ENCODE measurements at places on chromosomes 6 and 20.

DNA sequence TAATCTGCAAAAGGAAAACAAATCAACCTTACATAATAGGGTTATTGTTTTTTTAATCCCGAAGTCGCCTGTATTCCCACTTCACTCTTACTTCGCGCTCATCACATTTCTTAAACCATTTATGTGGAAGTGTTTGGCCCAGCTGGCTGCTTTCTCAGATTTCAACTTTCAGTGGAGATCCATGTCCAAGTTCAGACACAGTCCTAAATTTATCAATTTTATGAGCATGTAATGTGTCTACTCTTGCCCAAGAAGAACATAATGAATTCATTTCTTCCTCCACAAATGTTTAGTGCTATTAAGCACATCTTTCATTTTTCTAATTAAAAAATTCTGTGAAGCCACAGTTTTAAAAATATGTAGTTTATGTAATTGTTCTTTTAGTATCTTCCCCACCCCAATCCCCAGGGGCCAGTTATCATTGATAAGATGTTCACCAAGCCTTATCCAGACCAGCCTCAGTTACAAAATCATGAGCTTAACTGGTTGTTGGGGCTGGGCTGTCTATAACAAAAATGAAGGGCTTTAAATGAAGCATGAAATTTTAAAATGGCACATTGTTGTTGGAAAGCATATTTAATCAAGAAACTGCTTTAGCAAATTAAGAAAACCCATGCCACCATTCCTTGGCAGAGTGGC lies 151.7 kb downstream of the UST start:
- DNase-seq, result no peak

DNA sequence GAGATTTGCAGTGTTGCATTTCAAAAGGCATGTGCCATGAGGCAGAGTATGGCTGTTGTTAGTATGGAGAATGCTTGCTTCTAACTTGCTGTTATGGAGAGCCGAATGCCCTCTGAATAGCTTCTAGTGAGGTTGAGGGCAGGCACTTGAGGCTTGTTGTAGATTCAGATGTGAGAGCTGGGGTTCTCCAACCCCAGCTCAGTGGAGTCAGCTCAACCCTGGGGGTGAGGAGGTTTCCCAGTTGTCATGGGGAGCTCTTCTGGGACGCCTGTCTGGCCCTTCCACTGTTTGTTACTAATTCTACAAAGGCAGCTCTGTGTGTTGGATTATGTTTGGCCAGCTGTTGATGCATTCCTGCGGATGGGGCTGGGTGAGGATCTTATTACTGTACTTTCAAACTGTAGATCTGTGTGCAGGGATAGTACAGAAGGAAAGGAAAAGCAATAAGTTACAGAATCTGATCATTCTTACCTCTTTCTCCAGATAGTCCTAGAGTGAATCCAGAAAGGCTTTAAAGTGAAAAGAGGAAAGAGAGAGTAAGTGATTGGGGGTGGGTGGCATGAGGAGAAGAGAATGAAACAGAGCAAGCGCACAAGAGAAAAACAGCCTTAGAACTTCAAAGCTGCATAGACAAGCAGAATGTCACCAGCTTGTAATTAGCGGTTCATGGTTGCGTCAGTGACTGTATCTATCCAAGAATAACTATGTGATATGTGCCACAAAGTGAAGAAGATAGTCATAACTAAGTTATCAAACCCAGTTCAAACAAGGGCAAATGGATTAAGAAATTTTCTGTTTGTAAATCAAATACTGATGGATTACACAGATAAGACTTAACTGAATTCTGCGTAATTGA lies 148.7 kb downstream of the PRL start:
- peak; percentile 89 for DNase-seq

DNA sequence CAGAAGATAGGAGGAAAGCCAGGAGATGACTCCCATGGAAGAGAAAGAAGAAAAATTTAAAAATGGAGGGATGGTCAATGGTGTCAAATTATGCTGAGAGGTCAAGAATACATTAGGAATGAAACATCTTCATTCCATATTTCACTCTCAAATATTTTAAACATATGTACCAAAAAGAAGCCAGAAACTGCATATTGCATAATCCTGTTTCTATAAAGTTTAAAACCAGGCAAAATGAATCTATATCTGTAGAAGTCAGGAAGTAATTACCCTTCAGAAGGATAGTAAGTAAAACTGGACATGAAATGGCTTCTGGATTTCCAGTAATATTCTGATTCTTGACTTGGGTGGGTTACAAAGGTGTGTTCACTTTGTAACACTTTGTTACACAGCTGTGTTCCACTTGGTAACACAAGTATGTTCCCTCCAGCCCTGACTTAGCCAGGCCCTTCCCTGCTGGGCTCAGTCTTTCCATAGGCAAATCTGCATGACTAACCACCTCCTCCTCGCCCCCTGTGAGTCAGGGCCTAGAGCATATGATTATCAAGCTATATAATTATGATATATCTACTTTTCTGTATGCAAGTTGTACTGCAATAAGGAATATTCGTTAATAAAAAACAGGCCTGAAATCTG lies 20.2 kb upstream of the C6orf141 start:
- peak; percentile 12 for DNase-seq

DNA sequence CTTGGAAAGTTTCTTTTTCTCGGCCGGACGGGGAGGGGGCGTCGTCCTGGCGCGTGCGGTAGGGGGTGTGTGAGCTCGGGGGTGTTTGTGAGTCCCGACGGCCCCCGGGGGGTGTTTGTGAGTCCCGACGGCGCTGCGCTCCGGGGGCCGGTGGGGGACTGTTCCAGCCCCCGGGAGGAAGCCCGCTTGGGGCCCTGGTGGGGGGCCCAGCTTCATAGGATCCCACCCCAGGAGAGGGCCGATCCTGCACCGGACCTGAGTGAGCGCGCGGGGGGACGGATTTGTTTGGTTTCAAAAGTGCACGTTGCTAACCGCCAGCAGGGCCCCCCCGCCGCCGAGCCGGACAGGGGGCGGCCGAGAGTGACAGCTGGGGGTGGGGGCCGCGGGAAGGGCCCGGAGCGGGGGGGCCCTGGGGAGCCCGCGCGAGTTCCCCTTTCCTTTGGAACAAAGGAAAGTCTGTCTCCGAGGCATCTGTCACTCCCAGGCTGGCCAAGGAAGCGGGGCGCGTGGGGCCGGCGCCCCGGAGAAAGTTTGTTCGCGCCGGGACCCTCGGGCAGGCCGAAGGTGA lies 485 bp downstream of the TGIF2 start:
- DNase-seq, result peak; percentile 12

DNA sequence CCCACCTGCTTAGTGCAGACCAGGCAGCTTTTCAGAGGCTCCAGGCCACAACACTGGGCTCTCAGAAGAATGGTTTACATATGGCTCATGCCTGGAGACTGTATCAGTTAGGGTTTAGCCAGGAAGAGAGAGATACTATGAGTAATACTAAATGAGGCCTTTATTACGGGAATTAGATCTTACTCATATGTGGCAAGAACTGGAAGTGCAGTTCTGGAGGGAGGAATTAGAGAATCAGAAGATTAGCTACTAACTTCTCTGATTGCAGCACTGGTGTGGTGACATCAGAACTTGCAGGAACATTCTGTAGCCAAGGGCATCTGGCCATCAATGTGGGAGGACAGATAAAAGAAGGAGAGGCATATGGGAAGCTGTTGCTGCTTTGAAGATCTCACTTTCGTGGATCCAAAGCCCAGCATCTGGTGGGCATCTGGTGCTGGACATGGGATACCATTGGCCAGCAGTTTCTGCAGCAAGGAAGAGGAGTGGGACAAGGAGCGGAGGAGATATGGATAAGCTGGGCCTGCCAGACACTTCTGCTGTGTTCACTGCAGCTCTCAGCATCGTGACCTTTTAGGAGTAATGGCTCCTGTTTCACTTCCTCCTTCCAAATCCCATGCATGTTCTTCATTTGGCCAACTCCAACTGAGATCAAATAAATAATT lies 248.5 kb downstream of the BTBD3 start:
- DNase-seq, result peak; percentile 98

DNA sequence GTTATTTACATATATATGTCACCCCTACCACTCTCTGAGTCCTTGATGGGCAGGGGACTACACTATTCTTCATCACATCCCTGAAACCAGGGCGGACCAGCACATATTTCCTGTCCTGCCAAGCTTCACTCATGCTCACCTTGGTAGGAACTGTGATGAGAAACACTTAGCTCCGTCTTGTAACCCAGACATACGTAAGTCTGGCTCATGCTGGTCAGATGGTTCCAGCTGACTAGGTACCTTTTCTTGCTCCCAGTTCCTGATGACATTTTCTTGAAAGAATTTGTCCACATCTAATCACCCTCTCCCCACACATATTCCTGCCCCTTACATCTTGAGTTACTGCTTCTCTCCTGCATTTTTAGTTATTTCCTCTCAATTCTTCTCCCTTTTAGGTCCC lies 122.2 kb upstream of the MYLIP start:
- no peak for DNase-seq

GRCh38 chr6:72524011-72524645 lies 97.7 kb upstream of the KCNQ5 start:
- DNase-seq, result no peak

GRCh38 chr6:163338671-163339405 lies 75.7 kb upstream of the QKI start:
- peak; percentile 78 for DNase-seq

- DNase-seq, result no peak
These were observed 69.4 kb downstream of the CDH4 start for GRCh38 chr20:61321481-61321880.

- DNase-seq, result no peak
These were observed 11.5 kb upstream of the PI3 start for GRCh38 chr20:45163083-45163803.
